Left renal pelvis (tissue), 4 donors: ENCODE measurements at places on chromosomes 4 and X.
A peak's percentile ranks its signal among the peaks of the same experiment; 100 is the strongest.

- DNase-seq, result peak; percentile 41
Observed at GRCh38 chr4:85084371-85085094, 118.0 kb upstream of the WDFY3 start.

DNA sequence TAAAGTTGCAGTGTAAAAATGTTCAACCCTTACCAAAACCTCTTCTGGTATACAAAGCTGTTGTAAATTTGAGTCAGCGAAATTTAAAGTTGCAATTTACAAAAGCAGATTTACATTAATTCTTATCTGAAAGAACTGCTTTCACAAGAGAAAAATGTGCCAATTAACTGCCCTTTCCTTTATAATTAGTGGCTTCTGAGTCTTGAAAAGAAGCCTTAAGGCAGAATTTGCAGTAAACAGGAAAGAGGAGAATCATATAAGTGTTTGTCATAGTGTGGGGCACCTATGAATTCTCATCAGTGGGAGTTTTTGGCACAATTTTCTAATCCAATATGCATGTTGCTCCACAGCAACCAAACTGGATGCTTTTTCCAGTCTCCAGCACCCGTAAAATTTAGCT is 125.3 kb upstream of the GABRG1 start:
- DNase-seq, result no peak

DNA sequence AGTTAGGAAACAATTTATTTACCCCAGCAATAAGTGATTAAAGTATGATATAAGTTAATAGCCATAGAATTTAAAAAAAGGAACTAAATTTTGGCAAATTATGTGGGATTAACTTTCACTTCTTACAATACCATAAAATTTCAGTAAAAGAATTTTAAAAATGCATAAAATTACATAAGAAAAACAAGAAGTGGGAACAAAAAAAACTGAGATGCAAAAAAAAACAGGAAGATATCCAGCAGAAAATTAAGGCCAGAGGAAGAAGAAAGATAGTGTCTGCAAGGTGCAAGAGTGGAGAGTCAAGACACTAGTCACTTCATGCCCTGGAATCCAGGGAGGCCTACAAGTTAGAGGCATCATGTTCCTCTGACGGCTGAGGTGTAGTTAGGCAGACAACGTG is 184.2 kb downstream of the GASK1B start:
- DNase-seq, result no peak

DNA sequence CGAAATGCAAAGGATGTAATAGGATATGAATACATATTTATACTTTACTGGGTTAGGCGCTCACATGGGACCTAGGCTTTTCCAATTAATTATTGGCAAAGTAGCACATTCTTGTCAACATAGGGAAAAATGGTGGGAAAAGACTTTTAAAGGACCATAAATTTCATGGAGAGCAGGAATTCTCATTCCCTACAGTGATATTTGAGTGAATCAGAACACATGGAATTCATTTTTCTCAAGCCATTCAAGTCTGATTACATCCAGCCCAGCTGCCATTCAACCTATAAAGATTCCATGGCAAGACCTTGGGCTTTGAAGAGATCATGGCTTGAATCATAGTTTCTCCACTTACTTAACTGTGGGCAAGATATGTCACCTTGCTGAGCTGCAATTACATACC is 150.4 kb downstream of the SOWAHB start:
- no peak for DNase-seq

DNA sequence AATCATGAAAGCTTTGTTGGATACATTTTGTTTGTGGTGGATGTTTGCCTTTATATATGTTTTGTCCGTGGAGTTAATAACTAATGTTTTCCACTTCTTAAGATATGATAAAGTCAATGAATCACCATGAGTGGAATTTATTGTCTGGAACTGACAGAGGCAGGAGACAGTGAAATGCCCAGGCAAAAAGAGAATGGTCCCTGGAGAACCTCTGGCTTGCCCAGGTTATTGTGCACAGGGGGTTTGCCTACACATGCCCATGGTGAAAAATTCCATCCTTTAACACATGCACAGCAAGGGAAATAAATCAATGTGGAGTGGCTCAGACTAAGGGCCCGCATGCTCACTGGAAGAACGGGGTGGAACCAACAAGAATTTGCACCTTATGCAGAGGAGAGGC is 964.3 kb upstream of the GRIA3 start:
- DNase-seq, result no peak
